WTC11 (cell line): ENCODE measurements at places on chromosomes 11 and 22. TPM values are rescaled to one million over a fixed set of nuclear protein-coding genes. Genes with fewer than 3 reads are reported as not detected.

The ANGPTL5 gene
- total RNA-seq = not detected in 3 replicates

The HOATZ gene
- total RNA-seq = not detected in 3 replicates

The CD6 gene
- 0.53 to 1.0 TPM (median 0.73 TPM) in 3 replicates for total RNA-seq

The GAS2 gene
- total RNA-seq = 1.8 to 3.0 TPM (median 2.4 TPM) in 3 replicates

The RHOD gene
- 13.1 to 16.3 TPM (median 15.9 TPM) in 3 replicates for total RNA-seq

The GRAMD1B gene
- total RNA-seq = 22.1 to 31.5 TPM (median 23.3 TPM) in 3 replicates
